ENCODE measurements at places on chromosomes 1 and 21.

DNA sequence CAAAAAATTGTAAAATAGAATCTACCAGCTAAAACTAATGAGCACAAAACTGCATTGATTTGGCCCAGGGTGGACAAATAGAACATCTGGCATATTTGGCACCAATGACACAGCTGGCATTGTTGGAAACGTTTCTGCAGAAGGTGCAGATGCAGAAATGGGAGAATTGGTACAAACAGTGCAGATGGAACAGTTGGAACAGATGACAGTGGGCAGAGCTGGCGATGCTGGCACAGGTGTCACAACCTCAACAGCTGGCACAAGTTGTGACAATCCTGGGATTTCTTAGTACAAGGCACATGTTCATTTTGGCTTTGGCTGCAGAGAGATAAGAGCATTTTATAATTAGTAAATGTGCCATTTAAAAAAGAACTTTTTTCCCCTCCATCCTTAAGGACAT lies 91.1 kb upstream of the ZBTB18 start:
- no peak for DNase-seq

DNA sequence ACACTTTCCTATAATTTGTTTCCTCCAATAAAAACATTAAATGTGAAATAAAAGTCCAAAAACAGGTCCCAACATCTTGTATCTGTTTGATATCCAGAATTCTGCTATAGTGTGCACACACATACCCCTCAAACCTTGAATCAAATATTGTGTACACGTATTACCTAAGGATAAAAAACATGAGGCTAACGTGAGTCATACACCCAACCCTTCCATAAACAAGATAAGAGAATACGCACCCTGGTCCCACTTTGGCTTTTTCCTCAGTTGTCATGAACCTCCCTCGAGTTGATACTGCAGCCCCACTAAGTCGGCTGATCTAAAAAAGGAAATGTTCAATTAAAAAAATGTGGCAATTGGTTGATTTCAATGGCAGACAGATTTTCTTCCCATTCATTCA lies 5.2 kb downstream of the KHDC4 start:
- no peak for DNase-seq

DNA sequence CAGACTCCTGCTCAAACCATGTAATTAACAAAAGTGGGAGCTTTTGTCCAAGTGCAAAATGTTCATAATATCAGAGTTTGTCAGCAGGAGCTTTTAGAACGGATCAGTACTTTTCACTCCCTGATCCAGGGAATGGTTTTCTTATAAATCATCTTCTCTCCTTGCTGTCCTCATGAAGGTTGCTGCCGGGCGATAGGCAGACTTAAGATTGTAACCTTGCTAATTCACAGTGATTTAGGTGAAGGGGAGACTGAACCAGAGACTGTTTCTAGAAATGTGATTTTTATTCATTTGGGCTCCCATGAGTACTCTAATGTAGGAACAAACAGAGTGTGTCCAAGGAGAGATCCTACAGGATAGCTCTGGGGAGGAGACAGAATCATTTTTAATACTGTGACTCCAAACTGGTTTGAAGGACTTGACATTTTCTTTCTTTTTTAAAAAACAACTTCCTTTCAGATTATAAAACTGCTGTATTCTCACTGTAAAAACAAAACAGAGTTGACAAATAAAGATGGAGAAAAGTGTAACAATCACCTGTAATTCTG lies 23.7 kb downstream of the ELAVL4 start:
- DNase-seq = no peak

- no peak for DNase-seq
Observed at GRCh38 chr1:115183721-115184259, 94.5 kb upstream of the TSPAN2 start.

All from neural progenitor cell (in vitro differentiated cells).